ENCODE measurements at places on chromosomes 5 and 9.

GRCh38 chr5:124669956-124670721 lies 76.3 kb downstream of the ZNF608 start:
- no peak for DNase-seq

DNA sequence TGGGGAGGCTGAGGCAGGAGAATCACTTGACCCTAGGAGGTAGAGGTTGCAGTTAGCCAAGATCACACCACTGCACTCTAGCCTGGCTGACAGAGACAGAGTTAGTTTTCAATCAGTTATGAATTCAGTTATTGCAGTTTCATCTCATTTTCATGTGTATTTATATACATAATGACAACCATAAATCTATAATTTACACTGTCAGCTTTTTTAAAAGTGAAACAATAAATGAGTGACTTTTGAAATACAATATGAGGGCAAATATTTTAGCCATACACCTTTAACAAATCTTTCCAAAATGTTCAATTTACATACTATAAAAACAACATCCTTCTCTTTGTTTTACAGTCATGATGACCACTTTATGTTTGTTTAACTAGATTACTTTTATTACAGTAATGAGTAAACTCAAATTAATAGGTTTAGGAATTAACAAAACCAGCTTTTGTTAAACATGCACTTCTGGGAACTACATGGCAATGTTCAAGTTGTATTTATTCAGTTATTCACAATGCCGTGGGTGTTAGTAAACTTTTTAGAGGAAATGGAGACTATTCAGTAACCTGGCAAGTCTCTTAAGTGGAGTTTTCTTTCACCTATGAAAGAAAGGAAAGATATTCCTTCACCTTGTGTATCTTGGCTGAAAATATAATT lies 12.7 kb downstream of the TYRP1 start:
- DNase-seq = no peak

- DNase-seq = no peak
Observed at GRCh38 chr9:19967216-19967887, 178.5 kb upstream of the SLC24A2 start.

DNA sequence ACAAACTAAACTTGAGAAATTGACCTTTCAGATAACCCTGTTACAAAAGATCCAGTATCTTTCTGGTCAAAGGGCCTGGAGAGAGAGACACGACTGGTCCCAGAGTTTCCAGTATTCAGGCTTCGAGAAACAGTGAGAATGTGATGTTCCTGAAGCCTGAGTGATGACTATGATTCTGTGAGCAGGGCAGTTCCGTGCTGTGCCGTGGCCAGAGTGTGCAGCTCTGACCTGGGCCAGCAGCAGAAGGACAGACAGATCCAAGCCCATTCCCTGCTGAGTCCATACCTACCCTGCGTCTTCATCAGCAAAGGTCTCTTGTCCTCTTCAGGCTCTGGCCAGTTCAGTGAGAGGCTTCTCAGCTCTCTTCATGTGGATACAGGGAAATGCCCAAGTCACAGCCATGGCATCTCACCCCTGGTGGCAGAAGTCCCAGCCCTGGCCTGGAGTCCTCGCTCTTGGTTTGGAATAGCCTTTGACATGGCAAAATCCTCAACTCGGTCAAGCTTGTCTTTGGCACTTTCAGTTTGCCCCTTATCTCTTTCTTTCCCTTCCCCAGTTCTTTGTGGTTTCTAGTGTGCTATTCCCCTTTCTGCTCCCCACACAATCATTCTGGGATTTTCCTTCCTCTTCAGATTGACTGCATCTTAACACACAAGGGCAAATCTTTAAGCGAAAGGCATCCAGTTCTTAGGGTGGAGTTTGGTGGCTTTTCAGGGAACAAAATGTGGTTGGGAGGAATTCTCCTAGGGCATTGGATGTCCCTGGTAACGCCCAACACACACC lies 107.7 kb downstream of the LIFR start:
- DNase-seq = no peak

DNA sequence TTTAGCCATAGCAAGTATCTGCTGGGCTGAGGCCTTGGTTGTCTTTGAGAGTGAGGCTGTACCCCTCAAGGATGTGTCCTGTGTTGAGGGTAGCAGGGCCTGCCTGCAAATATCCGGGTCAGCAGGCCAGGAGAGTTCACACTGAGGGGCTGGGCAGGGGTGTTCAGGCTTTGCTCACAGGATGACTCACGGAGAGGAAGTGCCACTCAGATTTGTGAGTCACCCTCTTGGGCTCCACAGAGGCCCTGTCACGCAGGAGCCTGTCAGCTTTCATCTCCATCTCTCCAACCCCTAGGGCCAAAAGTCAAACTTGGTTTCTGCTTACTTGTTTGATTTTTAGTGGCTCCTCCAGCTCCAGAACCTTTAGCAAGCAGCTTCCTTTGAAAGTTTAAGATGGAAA lies 211.5 kb downstream of the SEC61B start:
- no peak for DNase-seq

- DNase-seq = peak; percentile 89
Observed at GRCh38 chr5:34598177-34598794, 57.8 kb upstream of the RAI14 start.

- no peak for DNase-seq
Observed at GRCh38 chr5:154365823-154366222, 80.0 kb upstream of the SAP30L start.

DNA sequence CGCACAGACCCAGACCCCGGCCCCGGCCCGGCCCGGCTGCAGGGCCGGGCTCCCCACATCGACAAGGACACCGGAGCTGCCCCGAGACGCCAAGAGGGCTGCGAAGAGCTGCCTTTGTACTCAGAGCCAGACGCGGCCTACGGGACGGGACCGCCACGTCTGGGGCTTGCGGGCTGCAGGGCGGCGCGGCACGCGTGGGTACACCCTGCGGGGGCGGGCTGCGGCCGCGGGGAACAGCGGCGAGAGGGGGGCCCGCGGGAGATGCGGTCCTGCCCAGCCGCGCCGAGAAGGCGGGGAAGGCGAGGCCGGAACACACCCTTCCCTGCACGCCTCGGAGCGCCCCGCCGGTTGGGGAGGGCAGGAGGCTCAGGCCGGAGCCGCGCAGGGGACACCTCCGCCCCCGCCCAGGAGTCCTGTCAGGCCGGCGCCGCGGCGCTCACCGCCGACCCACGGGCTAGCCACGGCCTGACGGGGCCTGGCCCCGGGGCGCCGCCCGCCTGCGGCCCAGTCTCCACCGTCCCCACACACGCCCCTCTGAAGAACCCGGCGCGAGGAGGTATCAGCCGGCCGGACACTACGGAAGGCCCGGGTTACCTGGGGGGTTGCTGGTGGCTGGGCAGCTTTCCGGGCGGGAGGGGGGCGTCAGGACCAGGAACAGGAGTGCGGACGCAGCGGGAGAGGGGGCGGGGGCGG lies 478 bp downstream of the RAB14 start:
- DNase-seq = no peak

- DNase-seq = peak; percentile 92
Observed at GRCh38 chr5:36156619-36157018, 4.7 kb downstream of the SKP2 start.

GRCh38 chr5:73514418-73514817 lies 16.2 kb downstream of the BTF3 start:
- no peak for DNase-seq

GRCh38 chr9:7756088-7756487 lies 43.5 kb downstream of the DMAC1 start:
- no peak for DNase-seq

DNA sequence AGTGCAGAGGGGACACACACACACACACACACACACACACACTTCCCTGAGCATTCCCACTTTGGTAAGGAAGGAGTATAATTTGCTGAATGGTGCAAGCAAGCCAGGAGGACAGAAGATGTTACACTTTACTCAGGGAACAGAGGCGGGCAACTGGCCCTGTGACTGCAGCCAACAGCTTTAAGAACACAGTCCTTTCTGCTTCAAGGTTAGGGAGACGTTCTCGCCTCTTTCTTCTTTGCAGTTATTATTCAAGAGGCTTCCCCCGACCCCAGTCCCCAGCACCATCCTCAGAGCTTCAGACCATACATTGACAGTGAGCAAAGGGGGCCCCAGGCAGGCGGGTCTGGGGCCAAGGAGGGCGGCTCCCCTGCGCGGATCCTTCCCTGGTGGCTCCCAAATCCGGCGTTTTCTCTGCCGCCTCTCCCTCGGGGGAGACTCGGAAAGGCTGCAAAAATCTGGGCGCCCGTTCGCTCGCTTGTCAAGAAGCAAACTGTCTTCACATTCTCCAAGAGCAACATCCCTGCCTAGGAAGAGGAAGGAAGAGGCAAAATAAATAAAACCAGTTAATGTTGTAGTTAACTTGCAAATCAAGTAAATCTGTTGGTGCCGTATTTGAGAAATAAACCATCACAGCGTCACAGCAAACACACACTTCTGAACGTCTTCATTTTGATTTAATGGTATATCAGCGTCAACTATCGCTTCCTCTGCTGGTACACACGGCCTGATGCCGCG lies 3.8 kb upstream of the LHX2 start:
- no peak for DNase-seq

GRCh38 chr5:136212252-136212721 lies 19.3 kb upstream of the SMIM32 start:
- no peak for DNase-seq

- DNase-seq = no peak
Observed at GRCh38 chr5:150605546-150605945, 34.9 kb upstream of the SYNPO start.

- DNase-seq = no peak
Observed at GRCh38 chr5:95177456-95177855, 107.4 kb downstream of the MCTP1 start.

DNA sequence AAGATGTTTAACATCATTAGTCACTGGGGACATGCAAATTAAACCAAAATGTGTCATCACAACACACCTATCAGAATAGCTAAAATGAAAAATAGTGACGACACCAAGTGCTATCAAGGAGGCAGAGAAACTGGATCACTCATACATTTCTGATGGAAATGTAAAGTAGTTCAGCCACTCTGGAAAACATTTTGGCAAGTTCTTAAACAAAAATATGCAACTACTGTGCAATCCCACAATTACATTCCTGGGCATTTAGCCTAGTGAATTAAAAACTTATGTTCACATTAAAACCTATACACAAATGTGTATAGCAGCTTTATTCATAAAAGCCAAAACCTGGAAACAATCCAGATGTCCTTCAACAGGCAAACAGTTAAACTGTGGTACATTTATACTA lies 53.1 kb downstream of the SVEP1 start:
- DNase-seq = no peak

GRCh38 chr5:41921874-41922273 lies 3.2 kb upstream of the FBXO4 start:
- no peak for DNase-seq

DNA sequence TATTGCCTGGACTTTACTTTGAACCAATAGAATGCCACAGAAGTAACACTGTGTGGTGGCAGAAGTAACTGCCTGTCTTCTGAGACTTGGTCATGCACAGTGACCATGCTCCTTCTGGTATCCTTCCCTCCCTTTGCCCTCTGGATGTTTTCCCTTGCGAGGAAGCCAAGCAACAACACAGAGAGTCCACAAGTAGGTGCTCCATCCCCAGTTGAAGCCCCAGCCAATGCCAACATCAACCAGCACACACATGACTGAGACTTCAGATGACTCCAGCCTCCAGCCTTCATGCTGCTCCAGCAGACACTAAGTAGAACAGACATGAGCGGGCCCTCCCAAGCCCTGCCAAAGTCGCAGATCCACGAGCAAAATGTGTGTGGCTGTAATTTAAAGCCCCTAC lies 129.6 kb downstream of the EPB41L4A start:
- no peak for DNase-seq

GRCh38 chr5:72149742-72150141 lies 42.5 kb downstream of the MAP1B start:
- no peak for DNase-seq

GRCh38 chr9:16252616-16253015 lies 617.9 kb downstream of the BNC2 start:
- no peak for DNase-seq

GRCh38 chr5:175120412-175120811 lies 323.6 kb downstream of the DRD1 start:
- no peak for DNase-seq

- no peak for DNase-seq
Observed at GRCh38 chr9:4192450-4192849, 107.4 kb downstream of the GLIS3 start.

DNA sequence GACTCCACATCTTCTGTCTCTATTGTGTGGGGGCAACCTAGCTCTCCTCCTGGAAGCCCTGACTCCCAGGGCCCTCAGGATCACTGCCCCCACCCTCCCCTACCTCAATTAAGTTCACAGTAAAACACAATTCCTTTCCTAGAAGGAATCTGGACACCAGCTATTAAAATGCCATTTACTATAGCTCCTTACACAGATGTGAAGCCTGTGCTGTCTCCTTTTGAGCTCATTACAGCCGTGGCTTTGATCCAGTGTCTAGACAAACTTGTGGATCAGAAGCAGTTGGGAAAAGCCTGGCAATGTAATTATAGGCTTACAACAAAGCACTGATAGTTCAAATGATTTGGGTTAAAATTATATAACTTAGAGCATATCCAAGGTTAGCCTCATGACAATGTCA lies 107.0 kb upstream of the SMIM23 start:
- no peak for DNase-seq

- DNase-seq = no peak
Observed at GRCh38 chr5:74279244-74279643, 361.3 kb downstream of the ENC1 start.

GRCh38 chr9:107945961-107946360 lies 456.4 kb upstream of the KLF4 start:
- DNase-seq = no peak

DNA sequence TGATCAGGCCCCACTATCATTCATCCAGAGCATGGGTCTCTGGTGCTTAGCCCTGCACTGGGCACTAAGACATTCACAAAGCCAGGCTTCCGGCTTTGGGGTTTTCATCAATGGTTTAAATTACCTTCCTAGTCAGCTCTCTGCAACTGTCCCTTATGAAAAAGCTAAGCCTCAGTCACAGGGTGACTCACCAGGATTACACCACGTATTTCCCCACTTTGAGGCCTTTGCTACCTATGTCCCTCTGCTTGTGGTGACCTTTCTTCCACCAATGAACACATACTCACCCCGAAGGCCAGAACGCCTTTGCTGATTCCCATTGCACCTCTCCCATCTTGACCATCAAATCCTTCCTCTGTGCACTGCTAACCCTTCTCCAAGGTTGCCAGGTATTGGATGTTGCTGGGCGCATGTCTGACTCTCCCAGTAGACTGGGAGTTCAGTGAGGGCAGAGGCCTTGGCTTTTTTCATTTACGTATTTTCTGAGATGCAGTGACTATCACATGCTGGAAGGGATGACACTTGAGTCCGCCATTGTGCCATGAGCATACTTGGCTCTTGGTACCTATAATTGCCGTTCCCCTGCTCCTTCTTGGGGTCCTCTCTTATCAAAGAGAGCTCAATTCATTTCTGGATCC lies 58.7 kb upstream of the TNFSF8 start:
- no peak for DNase-seq

- no peak for DNase-seq
Observed at GRCh38 chr9:101429736-101430135, 5.8 kb downstream of the ALDOB start.

DNA sequence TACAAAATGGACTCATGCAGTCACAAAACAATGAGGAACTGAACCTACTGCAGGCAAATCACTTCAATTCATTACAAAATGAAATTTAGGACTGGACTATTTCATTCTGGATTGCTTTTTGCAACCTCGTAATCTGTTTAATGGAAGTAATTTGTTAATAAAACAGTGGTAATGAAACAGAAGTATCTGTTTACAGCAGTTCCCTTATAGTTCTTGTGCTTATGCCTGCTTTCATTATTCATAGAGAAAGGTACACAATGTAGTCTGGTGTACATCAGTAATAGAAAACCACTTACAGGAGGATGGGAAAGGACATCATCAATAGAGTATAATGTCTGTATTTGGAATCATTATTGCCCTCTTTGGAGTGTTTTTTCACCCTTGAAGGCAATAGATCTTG lies 389.2 kb upstream of the NUDT12 start:
- DNase-seq = no peak

- DNase-seq = no peak
Observed at GRCh38 chr9:132698989-132699388, 28.7 kb downstream of the GTF3C4 start.
